ENCODE measurements at places on chromosomes 11 and 22.

DNA sequence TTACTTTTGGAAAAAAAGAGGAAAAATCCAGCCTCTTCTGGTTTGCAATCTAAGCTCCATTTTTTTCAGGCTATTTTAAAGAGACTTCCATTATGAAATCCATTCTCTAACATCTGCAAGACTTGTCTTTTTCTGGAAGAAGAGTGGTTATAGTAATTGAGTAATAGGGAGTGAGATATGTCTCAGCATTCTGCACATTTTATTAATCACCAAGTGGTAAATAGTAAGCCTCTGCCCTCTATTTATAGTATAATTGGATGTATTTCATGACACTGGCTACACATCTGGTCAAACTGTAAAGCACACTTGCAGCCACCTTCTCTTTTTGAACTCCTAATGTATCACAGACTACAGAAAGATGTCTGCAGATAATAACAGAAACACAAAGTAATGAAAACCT is 391.1 kb downstream of the ETS1 start:
- DNase-seq = no peak

- DNase-seq = no peak
Observed at GRCh38 chr11:13135385-13136271, 126.5 kb downstream of the RASSF10 start.

DNA sequence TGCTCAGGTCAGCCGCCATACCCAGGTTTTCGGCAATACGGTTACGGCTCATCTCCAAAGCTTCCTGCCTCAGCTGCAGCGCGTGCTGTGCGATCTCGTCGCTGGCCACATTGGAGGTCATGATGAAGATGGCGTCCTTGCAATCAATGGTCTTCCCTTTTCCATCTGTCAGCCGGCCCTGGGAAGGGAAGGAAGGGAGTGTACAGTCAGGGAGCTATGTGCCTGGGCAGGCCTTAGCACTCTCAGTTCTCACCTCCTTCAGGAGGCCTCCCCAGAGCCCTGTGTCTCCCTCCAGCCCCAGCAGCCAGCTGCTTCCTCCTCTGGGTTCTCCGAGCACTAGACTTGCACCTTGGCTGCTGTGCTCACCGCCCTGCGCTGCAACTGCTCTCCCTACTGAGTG is 51.5 kb upstream of the PHOX2A start:
- DNase-seq = no peak

- no peak for DNase-seq
Observed at GRCh38 chr11:63663809-63664208, 7.4 kb downstream of the ATL3 start.

- no peak for DNase-seq
Observed at GRCh38 chr11:12917822-12918221, 91.3 kb upstream of the RASSF10 start.

DNA sequence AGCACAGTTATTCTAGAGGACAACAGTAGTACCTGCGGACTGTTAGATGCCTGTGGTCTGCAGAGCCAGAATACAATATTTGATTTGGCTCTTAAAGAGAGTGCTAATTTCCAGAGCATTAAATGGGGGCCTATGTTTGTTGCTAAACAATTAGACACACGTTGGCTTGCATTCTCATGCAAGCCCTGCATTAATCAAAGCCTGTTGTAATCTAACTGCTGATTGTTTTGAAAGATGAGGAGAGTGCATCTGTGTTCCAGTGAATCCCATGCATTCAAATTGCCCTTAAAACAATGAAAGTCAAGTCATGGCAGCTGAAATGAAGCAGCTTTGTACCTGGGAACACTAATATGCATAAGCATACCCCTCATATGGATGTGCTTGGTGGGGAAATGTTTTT is 419.4 kb downstream of the DYNC2H1 start:
- DNase-seq = no peak

GRCh38 chr11:68140496-68141245 is 19.5 kb upstream of the CHKA start:
- no peak for DNase-seq

GRCh38 chr11:356610-357009 is 12.7 kb upstream of the B4GALNT4 start:
- DNase-seq = no peak

DNA sequence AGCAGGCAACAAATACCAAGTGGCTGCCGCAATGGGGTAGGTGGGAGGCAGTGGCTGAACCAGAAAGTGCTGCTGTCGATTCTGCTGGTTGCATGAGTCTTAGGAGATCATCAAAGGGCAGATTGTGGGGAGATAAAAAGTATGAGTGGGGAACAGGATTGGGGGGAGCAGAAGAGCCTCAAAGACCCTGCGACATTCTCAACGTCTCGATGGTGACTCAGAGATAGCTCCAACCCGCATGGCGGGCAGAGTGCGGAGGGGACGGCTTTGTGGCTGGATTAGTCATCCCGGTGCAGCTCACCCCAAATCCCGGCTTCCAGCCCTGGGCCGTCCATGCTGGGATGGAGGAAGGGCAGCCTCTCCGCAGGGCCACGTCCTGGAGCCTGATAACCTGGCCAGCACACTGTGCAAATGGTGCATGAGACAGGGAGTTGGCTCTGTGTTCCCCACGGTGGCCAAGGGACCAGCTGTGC is 11.6 kb upstream of the RTN4R start:
- no peak for DNase-seq

GRCh38 chr11:2587976-2588748 is 111.6 kb downstream of the KCNQ1OT1 start:
- DNase-seq = no peak

DNA sequence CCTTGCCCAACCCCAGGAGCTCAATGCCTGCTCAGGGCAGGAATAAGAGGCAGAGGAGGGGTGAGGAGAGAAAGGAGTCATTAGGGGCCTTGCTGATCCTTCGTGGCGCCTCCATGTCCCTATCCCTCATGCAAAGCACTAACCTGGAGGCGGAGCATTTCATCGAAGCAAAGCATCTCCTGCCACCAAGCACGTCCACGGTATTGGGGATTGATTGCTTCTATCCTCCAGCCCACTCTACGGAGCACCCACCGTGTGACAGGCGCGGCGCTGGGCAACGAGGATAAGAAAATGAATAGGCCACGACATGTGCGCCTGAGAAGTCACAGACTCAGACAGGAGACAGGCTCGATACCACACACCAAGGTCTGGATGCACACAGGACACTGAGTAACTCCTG is 67.0 kb downstream of the IGLL1 start:
- no peak for DNase-seq

DNA sequence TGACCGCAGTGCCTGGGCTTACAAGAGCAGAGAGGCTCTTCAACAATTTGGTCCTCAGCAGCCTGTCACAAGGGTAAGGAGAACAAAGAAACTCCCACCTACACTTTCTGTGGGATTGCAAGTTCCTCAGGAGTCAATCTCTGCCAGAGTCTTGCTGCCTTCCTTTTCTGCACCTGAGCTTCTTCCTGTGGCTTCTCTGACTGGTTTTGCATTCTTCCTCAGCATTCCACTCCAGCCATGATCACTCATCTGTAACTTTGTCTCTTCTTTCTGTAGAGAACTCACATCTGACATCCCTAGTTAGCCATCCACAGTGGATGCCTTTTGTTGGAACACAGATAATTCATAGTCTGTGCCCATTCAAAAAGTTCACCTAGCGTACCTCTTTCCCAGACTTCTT is 14.2 kb upstream of the OR6A2 start:
- no peak for DNase-seq

DNA sequence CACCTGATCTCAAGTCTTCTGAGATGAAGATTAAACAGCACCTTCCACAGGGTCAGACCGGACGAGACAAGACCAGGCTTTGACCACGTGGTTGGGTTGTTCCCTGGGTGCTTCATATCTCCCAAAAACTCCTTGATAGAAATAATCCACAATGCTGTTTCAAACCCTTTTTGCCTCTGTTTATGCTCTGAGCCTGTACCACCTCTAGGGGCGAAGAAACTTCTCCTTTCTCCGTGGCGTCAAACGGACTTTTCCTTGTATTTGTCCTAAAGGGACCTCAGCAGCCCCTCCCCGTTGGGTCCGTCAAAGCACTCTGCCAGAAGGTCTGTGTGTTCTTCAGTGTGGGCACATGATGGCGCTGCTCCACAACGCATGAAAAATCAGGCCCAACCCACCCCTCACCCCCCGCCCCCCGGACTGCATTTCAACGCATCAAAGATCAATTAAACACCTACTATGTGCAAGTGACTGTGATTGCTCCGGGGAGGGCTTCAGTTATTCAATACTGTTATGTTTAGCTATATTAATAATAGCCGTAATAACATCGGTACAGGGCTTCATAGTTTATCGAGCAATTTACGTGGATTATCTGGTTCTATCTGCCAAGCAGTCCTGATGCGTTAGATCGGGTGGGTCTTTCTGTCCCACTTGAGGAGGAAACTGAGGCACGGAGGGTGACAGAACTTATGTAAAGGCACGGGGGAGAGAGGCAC is 17.3 kb upstream of the EIF3D start:
- peak; percentile 23 for DNase-seq

DNA sequence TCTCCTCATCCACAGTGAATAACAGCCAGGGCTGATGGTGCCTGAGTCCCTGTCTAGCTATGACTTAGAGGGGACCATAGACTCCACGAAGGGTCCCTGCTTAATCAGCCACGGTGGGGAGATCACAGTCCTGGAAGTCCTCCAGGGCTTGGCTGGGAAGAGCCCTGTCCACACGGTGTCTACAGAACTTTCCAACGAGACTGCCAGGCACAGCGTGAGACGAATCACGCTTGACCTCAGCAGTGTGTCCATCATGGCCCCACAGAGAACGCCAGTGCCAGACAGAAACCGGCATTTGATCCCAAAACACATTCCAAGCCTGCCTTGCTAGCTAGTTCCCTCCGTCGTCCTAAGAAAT is 143.4 kb downstream of the CRYBB2 start:
- DNase-seq = no peak

DNA sequence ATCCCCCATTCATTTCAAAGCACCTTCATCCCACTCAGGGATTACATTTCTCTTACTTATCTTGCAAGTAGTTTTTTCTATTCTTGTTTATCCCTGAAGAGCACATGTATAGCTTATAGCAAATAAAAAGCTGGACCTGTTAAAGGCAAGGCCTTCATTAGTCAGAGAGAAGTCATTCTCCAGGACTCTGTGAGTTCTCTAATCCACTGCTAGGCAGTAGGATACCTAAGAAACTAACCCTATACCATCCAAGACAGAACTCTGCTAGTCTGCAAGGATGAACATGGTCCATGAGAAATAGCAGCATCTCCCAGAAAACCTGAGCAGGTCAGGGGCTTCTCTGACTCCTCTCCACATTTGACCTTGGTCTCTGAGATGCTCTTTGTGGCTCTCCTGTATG is 104.5 kb downstream of the KIRREL3 start:
- no peak for DNase-seq

- no peak for DNase-seq
Observed at GRCh38 chr22:44329179-44329796, 16.5 kb upstream of the SHISAL1 start.

DNA sequence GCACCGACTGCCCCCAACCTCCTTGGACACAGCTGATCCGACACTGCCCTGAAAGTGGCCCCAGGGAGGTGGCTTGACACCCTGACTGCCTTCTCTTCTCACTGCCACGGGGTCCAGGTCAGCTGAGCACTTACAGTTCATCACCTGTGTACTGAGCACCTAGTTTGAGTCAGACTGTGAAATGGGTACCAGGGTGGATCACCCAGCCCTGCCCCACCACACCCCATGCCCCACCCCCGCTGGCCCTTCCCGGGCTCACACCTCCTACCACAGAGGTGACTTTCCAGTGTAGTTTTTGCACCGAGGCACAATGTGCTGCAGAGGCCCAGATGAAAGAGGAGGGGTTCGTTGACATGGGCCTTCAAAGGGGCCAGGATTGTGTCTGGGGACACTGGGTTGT is 59.5 kb downstream of the PRDM11 start:
- DNase-seq = no peak

DNA sequence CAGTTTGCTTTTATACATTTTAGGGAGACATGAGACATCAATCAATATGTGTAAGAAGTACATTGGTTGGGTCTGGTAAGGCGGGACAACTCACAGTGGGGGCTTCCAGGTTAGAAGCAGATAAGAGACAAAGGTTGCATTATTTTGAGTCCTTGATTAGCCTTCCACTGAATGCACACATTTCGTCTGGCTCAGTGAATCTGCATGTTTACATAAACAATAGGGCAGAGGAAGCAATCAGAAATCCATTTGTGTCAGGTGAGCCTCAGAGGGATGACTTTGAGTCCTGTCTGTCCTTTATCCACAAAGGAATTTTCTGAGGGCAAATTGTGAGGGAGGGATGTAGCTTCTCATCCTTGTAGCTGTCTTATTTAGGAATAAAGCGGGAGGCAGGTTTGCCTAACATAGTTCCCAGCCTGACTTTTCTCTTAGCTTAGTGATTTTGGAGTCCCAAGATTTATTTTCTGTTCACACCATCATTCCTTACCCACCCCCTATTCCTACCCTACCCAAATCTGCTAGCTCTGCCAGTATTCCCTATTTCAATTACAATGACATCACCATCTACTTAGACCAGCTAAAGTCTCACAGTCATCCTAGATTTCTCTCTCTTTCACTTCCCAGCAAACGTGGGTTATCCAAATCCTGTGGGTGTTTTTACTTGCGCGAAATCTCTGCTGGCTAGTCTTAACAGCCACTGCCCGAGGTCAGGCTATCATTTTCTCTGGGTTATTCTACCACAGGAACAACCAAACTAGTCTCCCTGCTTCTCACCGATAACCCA is 2.9 kb downstream of the SC5D start:
- DNase-seq = no peak

Measured in CD4-positive, alpha-beta T cell treated with Interferon alpha-2 for 1 hour (primary cell).